ENCODE measurements at places on chromosomes 5 and 9. TPM values are rescaled to one million over a fixed set of nuclear protein-coding genes. Genes with fewer than 3 reads are reported as not detected.

GARNL3 gene
- 1.2 TPM for total RNA-seq

EDIL3 gene
- not detected for total RNA-seq

GRCh38 chr9:112925058-112925641 is 34.5 kb upstream of the SLC46A2 start:
- H3K4me1 ChIP-seq: no peaks in the 10 kb centered on the region
- no peaks in the 10 kb centered on the region for H3K36me3 ChIP-seq
- no peaks in the 10 kb centered on the region for H3K27me3 ChIP-seq
- no peak overlapping the region for H3K27ac ChIP-seq

CWC27 gene
- 24.5 TPM for total RNA-seq

DNA sequence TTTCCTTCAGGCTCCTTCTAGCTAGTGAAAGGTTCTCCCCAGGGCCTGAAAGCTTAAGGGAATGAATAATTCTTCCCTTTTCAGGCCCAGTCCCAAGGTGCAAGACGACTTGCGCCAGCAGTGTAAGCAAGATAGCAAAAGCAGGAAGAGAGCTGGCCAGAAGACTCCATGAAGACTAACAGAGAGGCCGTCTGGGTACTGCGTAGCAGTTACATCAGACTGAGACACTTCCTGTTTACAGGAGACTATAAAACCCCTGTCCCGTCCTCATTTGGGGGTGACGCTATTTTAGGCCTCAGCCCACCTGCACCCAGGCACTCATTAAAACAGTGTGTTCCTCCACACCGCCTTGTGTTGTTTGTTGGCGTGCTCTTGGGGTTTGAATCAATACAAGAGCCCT is 90.7 kb upstream of the MOCS2 start:
- no peak overlapping the region for H3K27ac ChIP-seq
- H3K4me1 ChIP-seq: no peaks in the 10 kb centered on the region
- DNase-seq: no peak
- H3K36me3 ChIP-seq: no peaks in the 10 kb centered on the region
- no peaks in the 10 kb centered on the region for H3K27me3 ChIP-seq

DNA sequence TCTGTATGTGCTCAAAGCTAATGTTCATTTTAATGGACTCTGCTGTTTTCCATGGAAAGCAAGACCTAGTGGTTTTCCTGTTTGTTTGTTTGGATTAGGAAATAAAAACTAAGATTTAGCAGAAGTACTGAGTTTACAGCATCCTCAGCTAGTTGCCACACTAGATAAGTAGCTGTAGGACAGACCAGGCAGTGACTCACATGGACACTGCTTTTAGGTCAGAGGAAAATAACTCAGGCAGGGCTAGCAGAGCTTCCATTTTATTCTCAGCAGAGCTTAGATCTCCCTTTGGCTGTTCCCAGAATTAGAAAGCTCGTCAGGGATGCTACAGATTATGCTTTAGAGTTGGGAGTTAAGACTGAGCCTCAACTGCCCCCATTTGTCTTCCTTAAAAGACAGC is 204.4 kb downstream of the SH3GL2 start:
- H3K4me1 ChIP-seq: no peaks in the 10 kb centered on the region
- no peak overlapping the region for H3K27ac ChIP-seq
- no peaks in the 10 kb centered on the region for H3K27me3 ChIP-seq
- no peak for DNase-seq
- H3K4me3 ChIP-seq: no peak overlapping the region

Measured in Karpas-422 (cell line).